ENCODE measurements at places on chromosomes 1 and 21.
A peak's percentile ranks its signal among the peaks of the same experiment; 100 is the strongest.

GRCh38 chr1:19325958-19326747 is 14.0 kb downstream of the SLC66A1 start:
- no peak for DNase-seq

- peak; percentile 78 for DNase-seq
Observed at GRCh38 chr1:111538343-111539025, 35.1 kb upstream of the ADORA3 start.

- peak; percentile 77 for DNase-seq
Observed at GRCh38 chr1:156899956-156900718, 6.6 kb downstream of the PEAR1 start.

DNA sequence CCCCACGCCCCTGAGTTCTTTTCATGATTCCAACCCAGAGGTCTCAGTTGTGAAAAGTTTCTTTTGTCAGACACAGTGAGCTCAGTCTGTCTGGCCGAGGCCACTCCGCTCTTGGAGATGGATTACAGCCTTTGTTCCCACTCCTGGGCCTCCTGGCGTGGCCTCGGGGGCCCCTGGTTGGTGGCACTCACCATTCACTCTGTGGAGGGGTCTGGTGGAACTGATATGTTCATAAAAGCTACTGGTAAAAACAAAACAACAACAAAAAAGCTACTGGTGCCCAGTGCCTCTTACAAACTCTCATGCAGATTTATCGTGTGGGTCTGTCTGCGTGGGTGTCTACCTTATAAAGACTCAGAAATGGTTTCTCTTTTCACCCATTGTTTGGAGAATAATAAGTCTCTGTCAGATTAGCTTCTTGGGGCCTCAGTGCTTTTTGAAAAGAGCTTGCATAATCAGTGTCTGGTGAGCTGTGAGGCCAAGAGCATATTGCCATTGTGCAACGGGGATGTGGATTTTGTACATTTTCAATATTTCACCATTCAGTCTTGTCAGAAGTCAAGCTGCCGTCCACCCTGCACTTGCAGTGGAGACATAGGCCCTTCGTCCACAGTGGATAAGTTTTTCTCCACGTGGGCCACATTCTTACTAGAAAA is 86.7 kb downstream of the GALNT2 start:
- no peak for DNase-seq

GRCh38 chr1:87024936-87025540 is 110.6 kb downstream of the HS2ST1 start:
- peak; percentile 23 for DNase-seq

GRCh38 chr21:35940074-35940927 is 120.0 kb downstream of the SETD4 start:
- peak; percentile 78 for DNase-seq

GRCh38 chr1:9815150-9815549 is 8.6 kb downstream of the CLSTN1 start:
- no peak for DNase-seq

DNA sequence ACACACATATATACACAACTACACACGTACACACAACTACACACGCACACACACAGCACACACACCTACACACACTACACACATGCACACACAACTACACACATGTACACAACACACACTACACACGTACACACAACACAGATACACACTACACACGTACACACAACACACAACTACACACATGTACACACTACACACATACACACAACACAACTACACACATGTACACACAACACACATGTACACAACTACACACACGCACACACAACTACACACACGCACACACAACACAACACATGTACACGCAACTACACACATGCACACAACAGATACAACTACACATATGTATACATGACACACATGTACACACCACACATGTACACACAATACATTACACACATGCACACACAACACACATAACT is 318.1 kb downstream of the CAMTA1 start:
- no peak for DNase-seq

DNA sequence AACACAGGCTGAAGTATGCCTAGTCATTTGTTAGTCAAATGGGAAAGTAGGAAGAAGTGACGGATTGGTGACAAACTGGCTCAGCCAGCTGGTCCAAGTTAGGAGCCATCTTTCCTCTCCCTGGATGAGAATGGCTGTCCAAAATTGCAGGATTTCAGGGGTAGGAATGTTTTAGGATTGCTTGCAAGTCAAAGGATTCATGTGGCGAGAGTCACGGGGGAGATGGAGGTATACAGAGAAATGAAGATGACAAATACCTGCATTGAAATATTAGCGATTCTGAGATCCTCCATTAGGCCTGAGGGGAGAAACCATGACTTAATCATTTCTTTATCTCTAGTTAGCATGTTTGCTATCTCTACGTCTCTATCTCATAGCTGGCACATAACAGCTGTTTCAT is 41.8 kb upstream of the PIGC start:
- no peak for DNase-seq

DNA sequence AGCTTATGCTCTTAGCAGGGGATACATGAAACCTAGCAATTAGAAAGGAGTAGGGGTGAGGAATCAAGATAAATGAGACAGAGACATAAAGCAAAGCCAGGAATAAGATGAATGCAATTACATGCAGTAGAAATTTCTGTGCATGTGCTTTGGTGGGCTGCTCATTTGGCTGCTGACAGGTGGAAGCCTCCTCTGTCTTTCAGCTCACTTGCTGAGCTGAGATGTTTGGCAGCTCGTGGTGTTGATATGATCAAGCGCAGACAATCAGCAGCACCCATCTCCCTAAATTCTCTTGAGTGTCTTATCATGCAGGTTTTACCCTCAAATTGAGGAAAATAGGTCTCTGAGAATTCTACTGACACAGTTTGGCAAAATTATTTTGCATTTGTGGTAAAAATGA is 108.3 kb upstream of the CD34 start:
- DNase-seq: no peak

DNA sequence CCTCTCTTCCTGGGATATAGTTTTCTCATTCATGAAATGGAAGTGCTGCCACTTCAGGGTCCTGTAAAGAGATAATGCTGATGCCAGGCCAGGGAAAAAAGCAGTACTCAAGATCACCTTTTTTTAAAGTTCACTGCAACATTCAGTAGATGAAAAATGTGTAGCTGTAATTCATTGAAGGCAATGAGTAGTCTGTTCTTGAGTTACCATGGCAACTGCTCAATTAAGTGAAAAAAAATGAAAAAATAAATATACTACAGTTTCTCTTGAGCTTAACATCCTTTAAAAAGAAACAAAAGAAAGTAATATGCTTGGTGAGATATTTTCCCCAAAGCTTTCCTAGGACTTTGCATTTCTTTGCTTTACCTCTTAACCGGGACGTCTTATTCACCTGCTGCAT is 183.3 kb downstream of the AK5 start:
- no peak for DNase-seq

DNA sequence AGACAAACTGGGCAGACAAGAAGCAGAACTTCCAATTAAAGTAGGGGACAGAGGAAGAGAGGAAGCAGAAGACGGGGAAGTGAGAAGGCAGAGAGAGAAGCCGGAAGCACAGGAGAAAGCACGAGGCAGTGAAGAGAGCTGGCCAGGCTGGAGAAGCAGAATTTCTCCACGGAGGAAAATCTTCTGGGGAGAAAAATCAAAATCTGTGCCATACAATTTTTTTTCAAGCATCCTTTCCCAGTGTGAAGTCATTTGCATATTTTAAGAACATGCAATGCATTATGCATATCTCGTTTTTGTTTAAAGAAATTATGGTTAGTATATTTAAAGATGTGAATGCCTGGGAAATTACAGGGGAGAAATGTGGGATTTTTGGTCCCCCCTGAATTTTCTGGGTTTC is 7.3 kb upstream of the CAMK2N1 start:
- DNase-seq: no peak
